Cardiac septum (tissue), 1 donor: ENCODE measurements at places on chromosomes 6 and 20.

DNA sequence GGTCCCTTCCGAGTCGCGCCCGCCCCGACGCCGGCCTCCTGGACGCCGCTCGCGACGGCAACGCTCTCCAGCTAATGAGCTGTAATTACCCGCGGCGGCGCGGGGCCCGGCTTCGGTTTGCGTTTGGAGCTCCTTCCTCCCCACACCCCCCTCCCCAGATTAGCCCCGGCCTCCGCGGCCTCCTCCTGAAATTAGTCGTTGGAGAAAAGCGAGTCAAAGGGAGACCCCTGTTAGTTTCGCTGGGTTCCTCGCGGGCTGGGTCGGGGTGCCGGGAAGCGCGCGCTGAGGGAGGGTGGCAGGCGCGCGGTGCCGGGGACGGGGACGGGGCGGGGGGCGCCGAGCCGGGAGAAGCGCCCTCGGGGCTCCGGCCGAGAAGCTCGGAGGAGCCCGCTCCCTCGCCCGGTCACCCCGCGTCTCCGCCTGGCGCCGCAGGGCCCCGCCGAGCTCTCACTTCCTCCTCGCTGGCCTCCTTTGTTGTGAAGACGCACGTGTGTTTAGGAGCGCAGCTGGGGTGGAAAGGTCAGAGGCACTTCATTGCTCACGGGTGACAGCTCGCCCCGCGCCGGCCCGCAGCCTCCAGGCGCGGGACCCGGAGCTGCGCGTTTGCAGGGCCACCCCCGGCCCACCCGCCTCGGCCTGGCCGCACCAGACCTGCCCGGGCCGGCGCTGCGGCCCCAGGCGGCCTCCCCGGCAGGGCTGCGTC is 4.9 kb downstream of the FOXC1 start:
- DNase-seq: no peak

GRCh38 chr6:151497905-151498304 is 4.1 kb downstream of the CCDC170 start:
- no peak for DNase-seq

DNA sequence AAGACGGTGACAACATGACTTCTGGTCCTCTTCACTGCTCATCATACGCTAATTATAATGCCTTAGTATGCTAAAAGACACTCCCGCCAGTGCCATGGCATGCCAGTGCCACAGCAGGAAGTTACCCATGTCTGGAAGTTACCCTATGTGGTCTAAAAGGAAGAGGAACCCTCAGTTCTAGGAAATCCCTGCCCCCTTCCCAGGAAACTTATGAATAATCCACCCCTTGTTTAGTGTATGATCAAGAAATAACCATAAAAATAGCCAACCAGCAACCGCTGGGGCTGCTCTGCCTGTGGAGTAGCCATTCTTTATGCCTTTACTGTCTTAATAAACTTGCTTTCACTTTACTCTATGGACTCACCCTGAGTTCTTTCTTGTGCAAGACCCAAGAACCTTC is 15.8 kb upstream of the SERPINB9 start:
- no peak for DNase-seq

DNA sequence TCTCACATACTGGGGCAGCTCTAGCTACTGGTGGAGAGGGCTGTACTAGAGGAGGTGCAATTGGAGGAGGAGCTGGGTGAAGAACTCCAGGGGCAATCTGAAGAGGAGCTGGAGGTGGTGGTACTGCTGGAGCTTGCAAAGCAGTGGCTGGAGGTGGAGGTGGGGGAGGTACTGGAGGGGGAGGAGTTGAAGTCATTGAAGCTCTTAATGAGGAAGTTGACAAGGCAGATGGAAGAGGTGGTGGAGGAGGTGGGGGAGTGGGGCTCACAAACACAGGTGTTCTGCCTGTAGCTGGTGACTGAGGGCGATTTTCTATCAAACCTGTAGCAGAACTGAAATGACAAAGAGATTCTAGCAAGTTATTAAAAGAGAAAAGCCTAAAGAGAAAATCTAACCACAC is 77.6 kb downstream of the WASF1 start:
- DNase-seq: no peak

DNA sequence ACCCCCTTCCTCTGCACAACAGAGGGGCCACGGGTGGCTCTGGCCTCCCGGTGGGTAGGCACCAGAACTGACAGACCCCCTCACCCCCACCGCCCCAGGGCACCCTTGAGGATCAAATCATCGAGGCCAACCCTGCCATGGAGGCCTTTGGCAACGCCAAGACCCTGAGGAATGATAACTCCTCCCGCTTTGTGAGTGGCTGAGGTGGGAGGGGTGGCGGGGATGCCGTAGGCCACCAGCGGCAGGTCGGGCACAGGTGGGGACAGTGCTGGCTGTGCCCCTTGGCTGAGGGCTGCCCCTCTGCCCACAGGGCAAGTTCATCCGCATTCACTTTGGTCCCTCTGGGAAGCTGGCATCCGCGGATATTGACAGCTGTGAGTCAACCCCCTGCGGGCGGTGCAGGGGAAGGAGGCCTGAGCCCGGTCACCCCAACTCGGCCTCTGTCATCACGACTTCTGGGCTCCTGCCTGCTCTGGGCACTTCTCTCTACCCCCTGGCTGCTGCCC is 29.1 kb downstream of the MYH7B start:
- no peak for DNase-seq

DNA sequence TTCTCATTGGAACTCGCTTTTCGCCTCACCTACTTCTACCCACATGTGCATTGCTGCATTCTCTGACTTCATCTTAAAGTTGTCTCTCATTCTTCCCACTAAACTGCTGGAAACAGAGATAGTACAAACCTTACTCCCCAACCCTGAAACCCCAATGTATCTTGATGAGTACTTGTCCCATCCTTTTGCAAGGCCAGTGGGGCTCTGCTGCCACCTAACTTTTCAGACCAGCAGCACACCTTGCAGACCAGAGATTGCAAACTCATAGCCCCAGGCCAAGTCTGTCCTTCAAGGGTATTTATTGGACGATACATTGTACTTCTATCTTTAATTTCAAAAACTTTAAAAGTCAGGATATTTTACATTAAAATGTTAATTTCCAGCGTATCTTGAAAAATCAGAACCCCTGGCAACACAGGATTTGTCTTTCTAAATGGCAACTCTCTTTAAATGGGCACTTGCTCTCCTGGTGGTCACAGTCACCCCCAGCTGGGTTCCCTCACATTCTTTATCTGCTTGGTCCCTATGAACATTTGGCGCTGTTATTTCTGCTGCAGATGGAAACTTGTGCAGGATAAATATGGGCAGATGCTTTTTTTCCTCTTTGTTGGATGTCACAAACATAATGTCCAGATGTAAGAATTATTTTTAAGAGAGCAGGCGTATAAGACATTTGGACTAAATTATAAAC is 83.9 kb downstream of the SOD2 start:
- no peak for DNase-seq

GRCh38 chr6:75089921-75090320 is 115.9 kb downstream of the COL12A1 start:
- DNase-seq: no peak

GRCh38 chr6:138227316-138227781 is 9.1 kb upstream of the PBOV1 start:
- no peak for DNase-seq
